ENCODE measurements at places on chromosomes 5 and 9. TPM values are rescaled to one million over a fixed set of nuclear protein-coding genes. Genes with fewer than 3 reads are reported as not detected.
A peak's percentile ranks its signal among the peaks of the same experiment; 100 is the strongest.

GRCh38 chr9:20476912-20477521 lies 145.3 kb downstream of the MLLT3 start:
- DNase-seq: peak; percentile 76

DNA sequence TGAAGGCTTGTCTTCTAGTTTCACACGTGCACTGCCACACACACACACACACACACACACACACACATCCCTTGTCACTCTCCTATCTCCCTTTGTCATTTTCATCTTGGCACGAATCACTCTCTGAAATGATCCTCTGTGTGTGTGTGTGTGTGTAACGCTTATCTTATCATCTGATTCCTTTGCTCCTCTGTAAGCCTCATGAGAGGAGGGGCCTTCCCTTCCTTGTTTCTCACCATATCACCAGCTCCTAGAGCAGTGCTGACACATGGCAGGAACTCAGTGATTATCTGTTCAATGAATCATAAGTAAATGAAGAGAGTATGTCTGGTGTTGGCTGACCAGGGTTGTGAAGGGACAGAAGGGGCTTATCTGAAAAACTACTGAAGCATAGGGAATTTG lies 53.3 kb downstream of the PDE4D start:
- DNase-seq: no peak

DNA sequence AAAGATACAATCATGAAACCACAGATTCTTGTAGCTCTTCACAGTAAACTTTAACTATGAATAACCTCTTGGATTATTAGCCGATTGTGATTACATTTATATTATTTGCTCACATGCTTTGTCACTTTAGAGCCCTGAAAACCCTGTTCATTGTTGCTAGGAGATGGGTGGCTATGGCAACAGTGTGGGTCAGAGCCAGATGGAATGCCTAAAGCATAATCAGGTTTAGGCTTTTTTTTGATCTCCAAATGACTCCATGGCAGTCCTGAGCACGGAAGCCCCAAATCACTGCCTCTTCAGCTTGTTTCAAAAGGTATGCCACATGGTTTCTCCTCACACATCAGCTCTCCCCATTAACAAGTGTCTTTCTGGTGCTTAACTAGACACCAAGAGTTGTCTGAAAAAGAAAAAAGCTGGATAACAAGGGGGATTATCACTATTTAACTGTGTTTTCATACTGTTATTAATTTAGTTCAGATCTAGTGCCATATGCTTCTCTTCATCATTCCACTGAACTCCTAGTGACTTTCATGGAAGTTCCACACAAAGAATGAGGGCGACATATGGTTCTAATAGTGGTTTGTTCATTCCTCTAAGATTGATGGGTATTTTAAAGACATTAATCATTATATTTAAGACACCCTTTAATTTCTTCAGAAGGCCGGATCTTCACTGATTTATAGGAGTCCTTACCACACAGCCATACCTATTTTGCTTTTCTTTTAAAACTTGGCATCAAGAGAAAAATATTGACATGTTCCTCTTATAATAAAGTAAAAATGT lies 88.8 kb upstream of the PAM start:
- DNase-seq: no peak

Gene IFNK
- polyA plus RNA-seq: 0.22 TPM

Data from muscle of leg (tissue), 16 donors.